AG04450 (cell line): ENCODE measurements at places on chromosomes 3 and 15.

- DNase-seq: no peak
These were observed 54.9 kb upstream of the SNRK start for GRCh38 chr3:43231276-43232000.

DNA sequence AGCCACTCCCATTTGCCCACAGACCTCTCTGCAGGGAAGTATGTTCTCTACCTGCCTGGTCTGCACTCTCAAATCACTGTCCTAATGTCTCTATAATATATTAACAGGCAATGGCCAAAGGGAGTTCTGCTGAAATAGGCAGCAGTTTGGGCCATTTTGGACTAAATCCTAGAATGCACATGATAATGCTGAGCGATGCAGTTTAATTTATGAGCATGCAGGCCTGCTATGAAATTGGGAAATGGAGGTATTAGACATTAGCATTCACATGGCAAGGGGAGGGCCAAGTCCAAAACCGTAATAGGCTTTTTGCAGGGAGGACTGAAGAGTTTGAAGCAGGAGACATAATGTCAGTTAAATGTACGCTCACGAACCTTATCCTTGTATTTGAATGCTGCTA lies 31.3 kb downstream of the NMNAT3 start:
- DNase-seq: no peak

DNA sequence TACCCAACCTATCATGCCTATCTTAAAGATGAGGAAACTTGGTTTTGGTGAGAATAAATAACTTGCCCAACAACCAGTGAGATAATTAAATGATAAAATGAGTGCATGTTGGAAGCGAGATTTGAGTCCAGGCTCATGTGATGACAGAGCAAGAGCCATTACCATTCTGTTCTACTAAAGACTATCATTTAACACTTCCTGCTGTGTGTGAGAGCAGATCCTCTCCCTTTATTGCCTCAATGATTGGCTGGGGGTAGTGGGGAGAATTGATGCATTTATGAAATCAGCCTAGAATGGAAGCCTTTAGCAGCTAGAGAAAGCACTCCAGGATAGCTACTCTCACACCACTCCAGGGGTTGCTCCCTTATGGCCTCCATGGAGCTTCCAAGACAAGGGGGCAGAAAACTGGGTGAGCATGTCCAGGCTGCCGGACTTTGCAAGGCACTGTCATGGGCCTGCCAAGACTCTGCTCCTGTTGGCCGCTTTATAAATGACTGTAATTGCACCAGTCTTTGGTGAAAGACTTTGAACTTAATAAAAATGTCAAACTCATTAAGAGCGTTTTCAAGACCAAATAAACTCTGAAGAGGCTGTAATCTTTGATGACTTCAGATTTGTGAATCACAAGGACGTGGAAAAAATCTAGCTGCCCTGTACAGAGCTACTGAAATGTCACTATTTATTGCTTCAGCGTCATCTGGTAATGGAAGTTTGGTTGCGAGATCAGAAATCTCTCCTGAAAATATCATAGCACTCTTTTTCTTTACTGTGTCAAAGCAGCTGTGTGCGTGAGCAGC lies 209.1 kb upstream of the NR2E3 start:
- no peak for DNase-seq

GRCh38 chr3:131658115-131658514 lies 155.3 kb upstream of the MRPL3 start:
- DNase-seq: no peak

- no peak for DNase-seq
These were observed 42.7 kb downstream of the ALCAM start for GRCh38 chr3:105409364-105409763.
